ENCODE measurements at places on chromosomes 7 and 10.

DNA sequence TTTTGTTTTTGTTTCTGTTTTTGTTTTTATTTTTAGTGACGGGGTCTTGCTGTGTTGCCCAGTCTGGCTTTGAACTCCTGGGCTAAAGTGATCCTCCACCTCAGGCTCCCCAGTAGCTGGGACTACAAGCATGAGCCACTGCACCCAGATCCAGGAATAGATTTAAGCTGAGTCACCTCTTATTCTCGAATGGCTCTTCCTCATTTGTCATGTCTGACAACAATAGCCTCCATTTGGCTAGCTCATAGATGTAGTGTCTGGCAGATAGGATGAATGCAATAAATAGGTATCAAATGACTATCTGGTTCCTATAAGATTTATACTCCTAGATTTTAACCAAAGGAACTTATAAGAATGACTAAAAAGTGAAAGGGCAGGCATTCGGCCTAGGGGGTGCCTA is 172.9 kb downstream of the TMEM26 start:
- no peak for DNase-seq

GRCh38 chr7:47439181-47439667 is 142.7 kb downstream of the TNS3 start:
- DNase-seq = no peak

- no peak for DNase-seq
These were observed 30.2 kb downstream of the NPTX2 start for GRCh38 chr7:98647326-98647725.

DNA sequence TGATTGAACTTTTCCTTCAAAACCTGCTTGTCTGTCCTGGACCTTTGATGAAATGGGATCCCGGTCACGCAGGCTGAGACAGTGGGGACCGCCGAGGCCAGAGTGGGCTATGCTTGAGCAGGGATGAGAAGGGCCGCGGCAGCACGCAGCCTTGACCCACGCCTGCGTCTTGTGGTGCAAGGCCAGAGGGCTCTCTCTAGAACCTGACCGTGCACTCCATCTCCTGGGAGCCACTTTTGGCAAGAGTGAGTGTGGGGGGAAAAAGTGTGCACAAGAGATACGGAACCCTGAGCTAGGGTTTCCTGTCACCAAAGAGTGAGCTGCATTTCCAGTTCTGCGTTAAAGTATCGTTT is 42.4 kb downstream of the WIPI2 start:
- DNase-seq = no peak

DNA sequence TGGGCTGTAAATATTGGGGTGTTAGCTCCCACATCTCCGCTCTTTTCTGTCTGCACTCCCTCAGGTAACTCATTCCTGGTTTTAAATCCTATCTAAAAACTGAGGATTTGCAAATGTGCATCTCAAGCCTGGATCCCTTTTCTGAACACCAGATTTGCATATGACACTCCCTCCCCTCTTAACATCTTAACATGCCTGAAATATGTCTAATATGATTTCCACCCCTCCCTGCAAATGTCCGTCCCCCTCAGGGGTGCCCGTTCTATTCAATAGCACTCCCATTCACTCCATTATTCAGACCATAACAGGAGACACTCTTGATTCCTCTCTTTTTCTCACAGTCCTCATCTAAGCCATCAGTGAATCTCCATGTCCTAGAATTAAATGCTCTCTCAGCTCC is 8.3 kb upstream of the CALD1 start:
- no peak for DNase-seq

DNA sequence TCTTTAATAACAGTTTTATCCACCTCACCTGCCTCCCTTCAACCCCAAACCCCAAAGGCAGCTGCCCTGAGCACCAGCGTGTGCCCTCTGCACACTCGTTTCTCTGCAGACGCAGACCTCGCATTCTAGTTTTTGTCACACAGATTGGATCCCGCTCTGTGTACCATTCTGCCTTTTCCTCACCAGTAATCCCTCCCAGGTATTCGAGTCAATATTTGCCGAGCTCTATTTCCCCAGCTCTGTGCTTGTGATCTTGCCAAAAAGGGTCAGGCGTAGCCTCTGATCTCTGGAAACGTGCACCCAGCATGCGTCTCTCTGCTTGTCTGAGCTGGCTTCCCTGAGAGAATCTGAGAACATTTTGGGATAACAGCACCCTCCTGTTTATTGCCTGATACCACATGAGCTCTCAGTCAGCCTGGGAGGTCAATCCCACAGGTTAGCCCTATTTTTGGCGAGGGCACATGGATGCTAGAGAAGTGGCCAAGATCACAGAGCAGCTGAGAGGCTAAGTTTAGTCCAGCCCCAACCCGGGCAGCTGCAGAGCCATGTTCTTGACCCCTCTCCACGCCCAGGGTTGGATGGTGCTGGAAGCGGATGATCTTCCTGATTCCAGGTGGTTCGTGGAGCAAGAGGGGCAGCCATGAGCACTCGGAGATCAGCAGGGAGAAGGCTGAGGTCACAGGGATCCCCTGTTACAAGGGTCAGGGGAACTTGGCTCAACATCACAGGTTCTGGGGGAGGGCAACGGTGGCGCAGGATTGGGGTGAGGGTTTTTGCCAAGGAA is 29.1 kb downstream of the FOXL3 start:
- DNase-seq = no peak

DNA sequence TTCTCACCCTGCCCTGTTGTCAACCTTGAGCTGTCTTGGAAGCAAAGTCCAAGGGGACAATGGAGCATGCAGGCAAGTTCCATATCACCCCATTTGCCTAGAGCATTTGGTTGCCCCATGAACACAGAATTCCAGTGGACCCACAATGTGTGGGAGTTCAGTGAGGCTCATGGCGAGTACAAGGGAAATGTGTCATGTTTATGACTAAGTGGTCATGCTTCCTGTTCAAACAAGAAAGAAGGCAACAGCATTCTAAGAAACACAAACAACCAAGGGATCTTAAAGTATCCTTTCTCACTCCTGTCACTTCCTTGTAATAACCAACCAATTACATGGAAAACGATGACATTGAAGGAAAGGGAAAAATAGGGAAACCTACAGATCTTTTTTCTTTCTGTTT is 513.0 kb downstream of the INHBA start:
- no peak for DNase-seq

DNA sequence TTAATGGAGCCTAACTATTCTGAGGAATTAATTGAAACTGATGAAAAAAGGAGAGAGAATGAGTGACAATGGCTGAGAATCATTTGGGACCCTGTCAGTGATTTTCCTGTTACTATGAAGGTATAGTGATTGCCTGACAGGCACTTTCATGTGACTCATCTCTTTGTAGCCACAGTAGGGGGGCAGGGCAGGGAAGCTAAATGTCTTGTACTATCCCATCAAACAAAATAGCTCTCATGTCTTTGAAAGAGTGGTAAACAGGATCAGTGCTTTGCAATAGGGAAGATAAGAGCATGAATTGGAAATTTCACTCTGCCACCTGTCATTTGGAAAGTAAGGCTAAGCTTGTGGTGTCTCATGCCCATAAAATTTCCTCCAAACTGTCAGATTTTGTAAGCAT is 94.5 kb upstream of the GSDME start:
- DNase-seq = peak; percentile 32

GRCh38 chr10:132041340-132041739 is 24.4 kb upstream of the JAKMIP3 start:
- DNase-seq = no peak

DNA sequence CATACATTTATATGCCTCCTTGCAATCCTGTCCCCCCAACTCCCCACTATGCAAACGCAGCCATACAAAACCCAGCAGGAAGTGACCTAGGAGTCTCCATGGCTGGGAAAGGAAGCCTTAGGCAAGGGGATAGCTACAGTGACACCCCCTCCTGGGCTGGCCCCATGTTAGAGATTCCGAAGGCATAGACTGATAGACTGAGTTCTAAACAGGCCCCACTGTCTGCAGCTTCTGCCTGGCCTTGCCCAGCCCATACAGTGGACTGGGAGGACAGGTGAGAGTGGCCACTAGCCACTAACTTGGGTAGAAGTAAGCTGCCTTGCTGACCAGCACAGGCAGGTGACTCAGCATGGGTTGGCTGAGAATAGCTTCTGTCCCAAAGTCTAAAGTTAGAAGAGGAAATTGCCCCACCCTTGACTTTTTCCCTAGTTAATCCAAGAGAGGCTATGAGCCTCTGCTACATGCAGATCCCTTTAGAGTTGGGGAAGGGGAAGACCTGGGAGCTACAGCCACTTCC is 106.3 kb downstream of the C10orf105 start:
- DNase-seq = no peak

GRCh38 chr10:14306190-14306589 is 24.5 kb downstream of the FRMD4A start:
- DNase-seq = no peak

GRCh38 chr7:158362912-158363905 is 224.4 kb downstream of the PTPRN2 start:
- DNase-seq = no peak

- no peak for DNase-seq
These were observed 25.6 kb upstream of the ERCC6 start for GRCh38 chr10:49564461-49565009.

- DNase-seq = no peak
These were observed 285.8 kb downstream of the CAMK1D start for GRCh38 chr10:12635127-12635541.

- DNase-seq = no peak
These were observed 64.1 kb downstream of the ABRAXAS2 start for GRCh38 chr10:124865676-124866075.

DNA sequence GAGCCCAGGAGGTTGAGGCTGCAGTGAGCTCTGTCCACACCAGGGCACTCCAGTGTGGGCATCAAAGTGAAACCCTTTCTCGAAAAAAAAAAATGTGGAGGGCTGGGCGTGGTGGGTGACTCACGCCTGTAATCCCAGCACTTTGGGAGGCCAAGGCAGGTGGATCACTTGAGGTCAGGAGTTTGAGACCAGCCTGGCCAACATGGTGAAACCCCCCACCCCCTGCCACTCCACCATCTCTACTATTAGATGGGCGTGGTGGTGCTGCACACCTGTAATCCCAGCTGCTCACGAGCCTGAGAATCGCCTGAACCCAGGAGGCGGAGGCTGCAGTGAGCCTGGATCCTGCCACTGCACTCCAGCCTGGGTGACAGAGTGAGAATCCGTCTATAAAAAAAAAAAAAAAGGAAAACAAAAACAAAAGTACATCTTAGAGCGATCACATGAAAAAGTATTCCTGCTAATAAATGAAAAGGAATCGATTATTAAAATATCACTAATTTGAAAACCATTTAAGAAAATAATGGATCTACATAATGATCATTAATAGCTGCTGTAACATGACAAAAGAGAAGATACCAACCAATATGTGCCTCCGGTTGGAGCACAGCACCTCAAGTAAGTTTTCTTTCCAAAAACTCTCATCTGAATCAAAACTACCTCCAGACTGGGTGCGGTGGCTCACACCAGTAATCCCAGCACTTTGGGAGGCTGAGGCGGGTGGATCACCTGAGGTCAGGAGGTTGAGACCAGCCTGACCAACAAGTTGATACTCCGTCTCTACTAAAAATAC is 4.9 kb downstream of the HNRNPF start:
- no peak for DNase-seq

DNA sequence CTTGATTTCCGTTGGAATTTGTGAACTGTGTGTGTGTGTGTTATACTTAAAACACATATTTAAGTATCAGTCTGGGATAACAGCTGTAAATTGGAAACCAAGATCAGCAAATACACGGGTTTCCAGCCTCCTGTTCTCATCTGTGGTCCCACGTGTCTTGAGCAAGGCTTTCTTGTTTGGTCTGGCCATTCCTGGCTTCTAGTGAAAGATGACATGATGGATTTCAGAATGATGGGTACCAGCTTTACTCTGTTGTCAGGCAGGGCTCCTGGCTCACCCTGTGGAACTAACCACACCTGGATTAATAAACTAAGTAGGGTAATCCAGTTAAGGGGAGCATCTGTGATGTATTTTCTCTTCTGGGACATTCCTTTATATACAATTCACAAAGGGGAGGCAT is 346.2 kb upstream of the AOAH start:
- no peak for DNase-seq

GRCh38 chr10:131480066-131480465 is 168.5 kb upstream of the TCERG1L start:
- DNase-seq = no peak

DNA sequence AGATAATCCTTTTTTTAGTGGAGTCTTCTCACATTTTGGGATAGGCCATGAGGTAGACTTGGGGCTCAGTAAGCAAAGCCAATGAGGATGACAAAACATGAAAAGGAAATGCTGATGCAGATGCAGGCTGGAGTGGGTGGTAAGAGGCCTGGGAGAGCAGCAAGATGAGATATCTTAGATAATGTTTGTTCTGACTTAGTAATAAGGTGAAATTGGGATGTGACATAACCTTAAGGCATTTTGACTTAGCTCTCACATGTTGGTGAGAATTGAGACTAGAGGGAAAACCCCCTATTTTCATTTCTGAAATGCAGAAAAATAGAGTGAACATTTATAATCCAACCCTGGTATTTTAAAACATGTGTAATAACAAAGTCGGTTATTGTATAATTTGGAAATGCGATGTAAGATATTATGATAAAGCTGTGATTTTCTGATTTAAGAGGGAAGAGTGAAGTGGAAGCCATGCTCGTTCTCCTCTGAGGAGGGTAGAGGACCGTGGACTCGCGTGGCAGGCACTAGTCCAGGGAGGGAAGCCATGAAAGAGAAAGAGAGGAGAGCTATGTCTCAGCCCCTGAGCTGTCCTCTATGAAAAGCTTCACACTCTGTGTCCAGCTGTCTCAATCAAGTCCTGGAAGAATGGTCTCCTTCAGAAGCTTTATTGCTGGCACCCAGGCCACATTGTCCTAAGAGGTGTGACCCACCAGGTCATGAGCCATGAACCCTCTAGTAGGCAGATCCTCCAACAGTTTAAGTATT is 57.3 kb downstream of the ST7 start:
- no peak for DNase-seq

DNA sequence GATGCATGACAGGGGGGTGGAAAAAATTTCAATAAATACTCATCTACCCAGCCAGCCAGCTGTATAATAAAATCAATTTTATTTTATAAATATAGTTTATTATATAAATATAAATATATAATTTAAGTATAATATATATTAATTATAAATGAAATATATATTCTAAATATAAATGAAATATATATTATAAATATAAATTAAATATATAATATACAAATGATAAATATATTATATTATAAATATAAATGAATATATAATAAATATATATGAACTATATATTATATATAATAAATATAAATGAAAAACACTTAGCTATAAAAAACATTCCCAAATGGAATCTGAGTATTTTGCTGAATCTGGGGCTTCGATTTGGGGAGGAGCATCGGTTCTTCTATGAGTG is 79.4 kb upstream of the CDCA7L start:
- no peak for DNase-seq

GRCh38 chr10:48235501-48235900 is 39.0 kb downstream of the FRMPD2 start:
- DNase-seq = no peak

DNA sequence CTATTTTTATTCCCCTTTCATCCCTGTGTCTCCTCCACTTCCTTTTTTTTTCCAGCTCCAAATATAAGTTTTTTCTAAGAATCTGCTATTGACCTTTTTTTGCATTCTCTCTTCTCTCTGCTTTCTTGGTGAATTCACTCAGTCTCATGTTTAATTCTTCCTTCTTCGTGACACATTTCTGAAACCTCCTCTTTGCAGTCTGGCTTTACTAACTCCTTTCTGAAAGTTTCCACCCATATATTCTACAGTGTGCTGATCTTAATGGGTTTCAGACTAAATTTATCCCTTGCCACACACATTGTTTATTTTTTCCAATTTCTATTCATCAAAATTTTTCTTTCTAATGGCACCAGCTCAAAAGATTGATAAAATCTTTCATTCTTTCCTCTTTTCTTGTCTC is 47.8 kb upstream of the CALD1 start:
- no peak for DNase-seq

All from NCI-H1417 (cell line).